ENCODE measurements at places on chromosomes 12 and 14.

DNA sequence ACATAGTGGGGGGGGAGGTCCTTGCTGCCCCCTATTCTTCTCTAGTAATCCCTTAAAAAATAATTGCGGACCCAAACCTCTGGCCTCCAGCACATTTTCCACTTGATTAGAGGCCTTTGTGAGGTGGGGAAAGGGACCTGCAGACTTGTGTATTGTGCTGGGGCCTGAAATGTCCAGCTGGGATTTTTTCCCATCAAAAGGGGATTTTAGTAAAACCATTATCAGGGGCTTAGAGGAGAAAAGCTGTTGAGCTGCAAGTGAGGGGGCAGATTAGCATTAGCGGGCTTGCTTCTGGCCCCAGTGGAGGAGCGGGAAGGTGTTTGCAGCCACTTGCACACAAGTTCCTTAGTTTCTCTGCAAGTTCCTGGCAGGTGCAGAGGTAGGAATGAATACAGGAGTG lies 13.9 kb downstream of the FBXL14 start:
- DNase-seq = no peak

DNA sequence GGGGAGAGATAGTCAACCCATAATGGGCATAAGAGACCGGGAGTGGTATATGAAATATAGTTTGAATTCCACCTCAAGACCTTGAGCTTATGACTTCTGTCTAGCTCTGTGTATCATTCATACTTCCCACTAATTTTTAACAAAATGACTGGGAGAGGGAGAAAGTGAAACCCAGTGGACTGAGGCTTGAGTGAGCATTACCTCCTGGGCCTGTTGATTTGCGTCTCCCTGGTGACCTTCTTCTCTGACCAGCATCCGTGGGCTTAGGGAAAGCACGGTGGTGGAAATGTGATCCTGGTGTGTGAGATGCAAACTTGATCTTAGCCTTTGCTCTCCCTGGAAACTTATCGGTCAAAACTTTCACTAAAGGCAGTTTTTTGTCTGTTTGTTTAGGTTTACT lies 207.9 kb upstream of the BCL2L14 start:
- DNase-seq = peak; percentile 76

DNA sequence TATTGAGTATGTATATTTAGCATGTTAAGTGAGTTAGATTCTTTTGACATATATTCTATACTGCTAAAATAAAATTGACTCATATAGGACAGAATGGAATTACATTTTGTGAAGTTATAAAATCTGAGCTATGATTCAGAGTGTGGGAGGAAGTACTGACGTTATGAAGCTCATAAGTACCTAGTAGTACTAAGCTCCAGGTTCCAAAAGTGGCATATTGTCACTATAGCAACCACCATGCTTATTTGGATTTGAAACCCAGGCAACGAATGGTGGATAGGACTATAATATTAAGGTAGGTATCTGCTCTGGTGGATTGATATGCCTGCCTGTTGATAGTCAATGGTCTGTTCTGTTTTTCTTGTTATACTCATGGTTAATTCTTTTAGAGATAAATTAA lies 2.2 kb upstream of the FBXO33 start:
- DNase-seq = no peak

- no peak for DNase-seq
Observed at GRCh38 chr14:63398952-63399351, 80.2 kb upstream of the GPHB5 start.

DNA sequence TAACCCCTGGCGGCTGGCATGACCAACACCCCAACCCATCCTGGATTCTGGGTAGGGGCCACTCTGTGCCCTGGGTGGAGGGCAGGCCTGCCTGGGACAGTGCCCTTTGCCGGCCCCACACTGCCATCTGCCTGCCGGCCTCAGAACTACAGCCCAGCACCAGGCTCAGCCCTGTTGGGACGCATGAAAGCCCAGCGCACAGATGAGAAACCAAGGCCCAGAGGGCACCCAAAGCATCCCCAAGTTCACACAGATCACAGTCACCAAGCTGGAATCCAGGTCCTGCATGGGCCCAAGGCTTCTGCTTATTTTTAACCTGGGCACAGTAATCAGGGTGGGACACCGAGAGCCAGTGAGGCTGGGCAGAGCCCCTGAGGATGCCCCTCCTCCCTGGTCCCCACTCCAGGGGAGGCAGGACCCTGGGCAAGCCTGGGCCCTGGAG lies 26.2 kb downstream of the RFLNA start:
- DNase-seq = peak; percentile 81

GRCh38 chr12:100733817-100734593 lies 60.6 kb upstream of the ANO4 start:
- DNase-seq = no peak

DNA sequence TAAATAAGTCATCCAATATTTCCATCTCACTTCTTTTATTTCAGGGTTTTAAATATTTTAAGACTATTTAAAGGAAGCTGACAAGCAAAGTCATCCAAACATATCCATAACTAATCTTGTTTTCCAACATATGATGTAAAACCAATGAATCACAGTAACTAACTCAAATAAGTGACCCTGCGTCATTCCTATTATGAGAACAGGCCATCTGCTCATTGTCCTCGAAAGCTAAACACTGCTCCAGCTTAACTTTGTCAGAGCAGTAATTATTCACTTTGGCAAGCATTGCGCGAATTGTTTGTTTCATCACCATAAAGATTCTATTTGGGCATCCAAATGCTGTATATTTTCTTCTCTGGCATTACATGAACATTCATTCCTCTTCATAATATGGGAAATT lies 99.1 kb downstream of the CAPZA3 start:
- DNase-seq = peak; percentile 1

GRCh38 chr12:9796971-9797370 lies 30.3 kb upstream of the KLRF1 start:
- DNase-seq = no peak

DNA sequence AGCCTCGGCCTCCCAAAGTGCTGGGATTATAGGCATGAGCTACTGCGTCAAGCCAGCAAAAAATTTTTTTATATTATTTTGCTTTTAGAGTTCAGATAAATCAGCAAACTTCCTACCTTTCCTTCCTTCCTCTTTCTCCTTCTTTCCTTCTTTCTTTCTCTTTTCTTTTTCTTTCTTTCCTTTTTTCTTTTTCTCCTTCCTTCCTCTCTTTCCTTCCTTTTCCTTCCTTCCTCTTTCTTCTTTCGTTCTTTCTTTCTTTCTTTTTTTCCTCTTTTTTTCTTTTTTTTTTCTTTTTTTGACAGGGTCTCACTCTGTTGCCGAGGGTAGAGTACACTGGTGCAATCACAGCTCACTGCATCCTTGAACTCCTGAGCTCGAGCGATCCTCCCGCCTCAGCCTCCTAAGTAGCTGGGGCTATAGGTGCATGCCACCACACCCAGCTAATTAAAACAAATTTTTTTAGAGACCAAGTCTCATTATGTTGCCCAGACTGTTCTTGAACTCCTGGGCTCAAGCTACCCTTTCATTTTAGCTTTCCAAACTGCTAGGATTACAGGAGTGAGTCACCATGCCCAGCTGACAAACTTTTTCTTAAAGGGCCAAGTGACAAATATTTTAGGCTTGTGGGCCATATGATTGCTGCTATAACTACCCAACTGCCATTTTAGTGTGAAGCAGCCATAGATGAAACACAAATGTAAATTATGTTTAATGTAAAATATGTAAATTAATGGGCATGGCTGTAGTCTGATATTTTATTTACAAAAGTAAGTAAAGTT lies 7.1 kb upstream of the WASHC4 start:
- peak; percentile 26 for DNase-seq

DNA sequence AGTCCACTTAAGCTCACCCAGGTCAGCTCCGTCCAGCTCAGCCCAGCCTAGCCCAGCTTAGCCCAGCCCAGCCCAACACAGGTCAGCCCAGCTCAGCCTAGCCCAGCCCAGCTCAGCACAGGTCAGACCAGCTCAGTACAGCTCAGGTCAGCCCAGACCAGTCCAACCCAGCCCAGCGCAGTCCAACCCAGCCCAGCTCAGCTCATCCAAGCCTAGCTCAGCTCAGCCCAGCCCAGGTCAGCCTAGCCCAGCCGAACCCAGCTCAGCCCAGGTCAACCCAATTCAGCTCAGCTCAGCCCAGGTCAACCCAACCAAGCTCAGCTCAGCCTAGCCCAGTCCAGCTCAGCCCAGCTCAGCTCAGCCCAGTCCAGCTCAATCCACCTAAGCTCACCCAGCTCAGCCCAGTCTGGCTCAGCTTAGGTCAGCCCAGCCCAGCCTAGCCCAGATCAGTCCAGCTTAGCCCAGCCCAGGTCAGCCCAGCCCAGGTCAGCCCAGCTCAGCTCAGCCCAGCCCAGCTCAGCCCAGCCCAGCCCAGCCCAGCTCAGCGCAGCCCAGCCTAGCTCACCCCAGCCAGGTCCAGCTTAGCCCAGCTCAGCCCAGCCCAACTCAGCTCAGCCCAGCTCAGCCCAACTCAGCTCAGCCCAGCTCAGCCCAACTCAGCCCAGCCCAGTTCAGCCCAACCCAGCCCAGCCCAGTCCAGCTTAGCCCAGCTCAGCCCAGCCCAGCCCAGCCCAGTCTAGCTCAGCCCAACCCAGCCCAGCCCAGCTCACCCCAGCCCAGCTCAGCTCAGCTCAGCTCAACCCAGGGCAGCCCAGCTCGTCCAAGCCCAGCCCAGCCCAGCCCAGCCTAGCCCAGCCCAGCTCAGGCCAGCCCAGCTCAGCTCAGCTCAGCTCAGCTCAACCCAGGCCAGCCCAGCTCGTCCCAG lies 184.0 kb downstream of the TMEM121 start:
- no peak for DNase-seq

- DNase-seq = no peak
Observed at GRCh38 chr14:70879448-70879847, 27.8 kb upstream of the PCNX1 start.

GRCh38 chr12:53063708-53064612 lies 14.1 kb downstream of the TNS2 start:
- DNase-seq = peak; percentile 87

DNA sequence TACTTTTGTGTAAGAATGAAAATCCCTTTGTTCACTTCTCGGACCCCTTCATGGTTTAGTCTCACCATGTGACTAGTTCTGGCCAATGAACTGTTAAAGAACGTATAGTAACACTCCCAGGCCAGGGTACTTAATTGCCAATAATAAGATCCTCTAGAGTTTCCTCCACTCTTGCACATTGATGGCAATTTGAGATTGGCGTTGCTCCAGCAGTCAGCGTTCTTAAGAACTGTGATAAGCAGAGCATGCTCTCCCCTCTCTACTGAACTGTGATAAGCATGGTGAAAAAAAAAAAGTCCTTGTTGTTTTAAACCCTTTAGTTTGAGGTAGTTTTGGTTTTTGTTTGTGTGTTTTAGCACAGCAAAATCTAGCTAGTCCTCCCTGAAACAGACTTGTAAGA lies 854.5 kb downstream of the SLC6A15 start:
- DNase-seq = no peak

GRCh38 chr12:117040496-117040895 lies 58.7 kb downstream of the TESC start:
- no peak for DNase-seq

DNA sequence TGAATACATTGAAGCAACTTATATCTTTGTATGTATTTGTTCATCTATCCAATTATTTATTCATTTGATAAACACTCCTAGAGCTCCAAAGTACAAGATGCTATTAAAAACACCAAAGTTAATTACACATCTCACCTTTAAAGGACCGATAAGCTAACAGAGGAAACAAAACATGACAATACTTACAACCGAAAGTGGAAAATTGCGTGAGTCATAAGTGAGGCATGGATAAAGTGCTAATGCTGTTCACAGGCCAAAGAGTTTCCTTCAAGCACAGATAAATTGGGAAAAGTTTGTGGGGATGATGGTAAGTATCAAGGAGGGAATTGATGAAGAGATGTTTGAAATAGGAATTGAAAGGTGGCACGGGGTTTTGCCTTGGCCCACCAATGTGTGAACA lies 172.8 kb upstream of the KITLG start:
- no peak for DNase-seq

- no peak for DNase-seq
Observed at GRCh38 chr12:50102646-50103309, 1.0 kb upstream of the GPD1 start.

DNA sequence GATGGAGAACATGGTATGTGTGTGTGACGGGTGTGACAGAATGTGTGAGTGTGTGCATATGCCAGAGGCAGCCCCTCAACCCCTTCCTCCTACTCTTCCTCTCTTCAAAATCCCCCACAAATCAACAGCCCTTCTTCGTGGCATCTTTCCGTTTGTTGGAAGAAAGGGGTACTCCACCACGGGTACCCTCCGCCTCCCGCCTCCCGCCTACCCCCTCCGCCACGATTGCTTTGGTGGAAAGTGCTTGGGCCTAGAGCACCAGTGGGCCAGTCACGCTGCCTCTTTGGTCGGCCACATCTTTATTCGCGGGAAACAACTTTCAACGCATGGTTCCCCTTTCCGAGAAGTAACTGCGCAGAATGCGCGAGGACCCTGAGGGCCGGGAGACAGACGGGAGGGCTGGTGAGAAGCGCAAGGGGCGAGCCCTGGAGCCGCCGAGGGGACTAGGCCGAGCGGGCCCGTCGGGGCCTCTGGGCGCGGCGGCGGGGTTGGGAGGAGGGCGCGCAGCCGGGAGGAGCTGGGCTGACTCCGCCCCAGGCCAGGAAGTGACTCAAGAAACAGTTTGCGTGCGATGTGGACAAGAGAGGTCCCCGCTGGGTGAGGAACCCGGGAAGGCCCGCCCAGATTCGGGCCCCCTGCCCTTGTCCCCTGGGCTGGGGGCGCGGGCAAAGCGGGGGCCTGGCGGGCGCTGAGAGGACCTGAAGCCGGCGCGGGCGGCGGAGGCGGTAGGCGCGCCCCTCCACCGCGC lies at the start of the genes CBLN3 and KHNYN:
Gene CBLN3, minus strand, starts transcription at position 274 of the 748 bp plus-strand sequence. CDS start 614 bp downstream, outside the sequence.
Gene KHNYN, plus strand, starts transcription at position 560 of the 748 bp plus-strand sequence. CDS start 777 bp downstream, outside the sequence.
- DNase-seq = peak; percentile 98

Data from hepatic stellate cell (primary cell).